ENCODE measurements at places on chromosomes 3 and 15.
A peak's percentile ranks its signal among the peaks of the same experiment; 100 is the strongest.

DNA sequence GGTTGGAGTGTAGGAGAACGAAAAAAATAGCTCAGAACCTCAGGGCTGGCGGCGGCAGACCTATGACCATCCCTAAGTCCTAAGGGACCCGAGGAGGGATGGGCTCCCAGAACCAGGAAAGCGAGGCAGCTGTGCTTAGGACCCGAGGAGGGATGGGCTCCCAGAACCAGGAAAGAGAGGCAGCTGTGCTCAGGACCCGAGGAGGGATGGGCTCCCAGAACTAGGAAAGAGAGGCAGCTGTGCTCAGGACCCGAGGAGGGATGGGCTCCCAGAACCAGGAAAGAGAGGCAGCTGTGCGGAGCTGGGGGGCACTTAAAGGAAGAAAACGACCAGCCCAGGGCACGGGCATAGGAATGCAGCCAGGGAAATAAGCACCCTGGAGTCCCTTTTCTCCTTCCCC is 125.0 kb upstream of the DLG1 start:
- no peak for DNase-seq

DNA sequence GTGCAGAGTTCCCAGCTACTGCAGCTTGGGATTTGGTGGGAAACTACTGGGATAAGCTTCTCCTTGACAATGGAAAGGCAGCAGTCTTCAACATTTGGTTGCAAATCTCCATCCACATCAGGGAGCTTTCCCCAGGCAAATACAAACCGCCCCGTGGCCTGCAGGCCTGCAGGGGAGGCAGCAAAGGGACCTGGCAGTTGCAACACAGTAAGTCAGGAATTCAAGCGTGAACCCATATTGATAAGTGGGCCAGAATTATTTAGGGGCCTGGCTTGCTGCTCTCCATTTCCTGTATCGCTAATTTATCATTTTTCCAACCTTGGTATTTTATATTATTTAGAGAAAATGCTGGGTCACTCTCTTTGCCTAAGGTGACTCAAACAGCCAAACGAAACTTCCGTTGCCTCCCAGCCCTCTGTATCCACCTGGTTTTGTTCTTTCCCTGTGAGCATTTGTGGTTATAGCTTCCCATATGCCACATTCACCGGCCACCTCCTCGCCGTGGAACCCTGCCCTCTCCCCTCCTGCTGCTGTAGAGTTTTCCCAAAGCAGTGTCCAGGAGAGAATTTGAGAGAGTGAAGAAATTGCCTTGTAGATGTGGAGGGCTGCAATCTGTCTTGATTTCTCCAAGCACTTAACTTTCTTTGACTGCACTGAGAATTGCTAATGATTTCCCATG is 34.8 kb downstream of the B3GALNT1 start:
- no peak for DNase-seq

GRCh38 chr3:143442814-143443447 is 323.4 kb downstream of the CHST2 start:
- DNase-seq, result no peak

DNA sequence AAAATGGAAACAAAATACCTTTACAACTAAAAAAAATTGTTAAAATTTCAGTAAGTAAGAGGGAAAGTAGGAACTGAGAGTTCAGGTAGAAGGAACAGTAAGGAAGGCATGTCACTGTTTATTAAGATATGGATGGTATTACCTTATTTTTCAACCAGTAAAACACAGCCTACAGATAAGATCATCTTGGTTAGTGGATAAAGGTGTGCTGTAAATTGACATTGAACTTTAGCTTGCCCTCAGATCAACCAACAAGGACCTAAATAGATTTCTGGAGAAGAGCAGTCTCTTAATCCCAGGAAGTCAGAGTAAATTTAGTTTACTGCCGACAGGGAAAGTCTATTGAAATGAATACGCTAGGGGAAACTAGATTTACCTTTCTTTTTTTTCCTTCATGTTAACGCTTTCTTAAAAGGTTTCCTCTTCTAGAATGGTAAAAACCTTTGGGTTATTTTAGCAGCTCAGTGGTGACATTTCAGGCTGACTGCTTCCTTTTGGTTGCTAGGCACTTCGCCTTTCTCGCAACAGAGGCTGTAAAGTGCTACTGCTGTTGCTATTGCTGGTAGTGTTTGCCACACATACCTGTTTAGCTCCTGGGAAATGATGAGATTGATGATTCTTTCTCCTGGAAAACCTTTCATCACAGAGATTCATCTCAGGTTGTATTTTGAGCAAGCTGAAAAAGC is 12.9 kb downstream of the DZIP3 start:
- no peak for DNase-seq

GRCh38 chr15:93451822-93452221 is 362.8 kb upstream of the RGMA start:
- no peak for DNase-seq

GRCh38 chr3:156519758-156520162 is 35.2 kb downstream of the SSR3 start:
- no peak for DNase-seq

DNA sequence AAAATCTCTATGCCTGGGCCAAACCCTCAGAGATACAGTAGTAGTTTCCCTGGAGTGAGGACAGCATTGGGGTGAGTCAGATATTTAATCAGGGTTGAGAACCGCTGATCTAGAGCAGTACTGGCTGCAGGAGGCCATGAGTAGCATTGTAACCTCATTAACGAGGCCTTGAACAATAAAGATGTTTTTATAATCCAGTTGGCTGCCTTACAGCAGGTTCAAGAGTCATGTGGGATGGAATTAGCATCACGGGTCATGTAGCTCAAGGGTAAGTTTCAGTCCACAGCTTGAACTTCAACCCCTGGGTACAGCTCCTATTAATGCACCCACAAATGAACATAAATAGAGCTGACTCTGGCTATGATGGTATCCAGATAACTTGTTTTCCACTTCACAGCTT is 5.1 kb downstream of the HPS3 start:
- DNase-seq, result no peak

DNA sequence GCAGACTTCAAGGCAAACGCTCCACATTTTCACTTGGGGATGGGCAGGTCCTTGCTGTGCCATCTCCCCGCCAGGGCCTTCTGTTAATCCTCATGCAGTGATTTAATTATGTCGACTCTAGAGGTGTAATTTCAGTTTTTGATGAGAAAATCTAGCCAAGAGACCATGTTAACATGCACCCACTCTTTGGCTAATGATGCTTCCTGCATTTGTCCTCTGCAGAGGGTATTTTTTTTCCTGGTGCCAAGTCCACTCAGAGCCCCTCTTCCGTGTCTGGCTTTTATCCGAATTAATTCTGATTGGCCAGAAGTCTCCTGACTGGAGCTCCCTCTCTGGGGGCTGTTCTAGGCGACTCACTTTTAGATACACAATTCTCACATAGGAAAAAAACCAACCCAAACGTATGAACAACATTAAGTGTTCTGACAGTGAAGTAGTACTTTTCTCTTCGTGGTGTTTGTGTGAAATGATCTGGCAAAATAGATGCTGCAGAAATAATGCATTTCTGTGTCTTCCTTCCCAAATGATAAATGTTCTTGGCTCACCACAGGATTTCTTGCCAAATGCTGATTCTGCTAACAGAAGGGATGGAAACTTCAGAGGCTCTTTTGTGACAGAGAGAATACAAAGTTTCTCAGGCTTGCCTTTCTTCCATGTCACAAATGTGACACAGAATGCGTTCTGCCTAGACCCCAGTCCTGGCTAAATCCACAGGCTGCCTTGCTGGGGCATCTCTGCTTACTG is 190.0 kb downstream of the CACNA2D3 start:
- DNase-seq, result no peak

- no peak for DNase-seq
Observed at GRCh38 chr3:172726380-172726779, 15.5 kb upstream of the NCEH1 start.

DNA sequence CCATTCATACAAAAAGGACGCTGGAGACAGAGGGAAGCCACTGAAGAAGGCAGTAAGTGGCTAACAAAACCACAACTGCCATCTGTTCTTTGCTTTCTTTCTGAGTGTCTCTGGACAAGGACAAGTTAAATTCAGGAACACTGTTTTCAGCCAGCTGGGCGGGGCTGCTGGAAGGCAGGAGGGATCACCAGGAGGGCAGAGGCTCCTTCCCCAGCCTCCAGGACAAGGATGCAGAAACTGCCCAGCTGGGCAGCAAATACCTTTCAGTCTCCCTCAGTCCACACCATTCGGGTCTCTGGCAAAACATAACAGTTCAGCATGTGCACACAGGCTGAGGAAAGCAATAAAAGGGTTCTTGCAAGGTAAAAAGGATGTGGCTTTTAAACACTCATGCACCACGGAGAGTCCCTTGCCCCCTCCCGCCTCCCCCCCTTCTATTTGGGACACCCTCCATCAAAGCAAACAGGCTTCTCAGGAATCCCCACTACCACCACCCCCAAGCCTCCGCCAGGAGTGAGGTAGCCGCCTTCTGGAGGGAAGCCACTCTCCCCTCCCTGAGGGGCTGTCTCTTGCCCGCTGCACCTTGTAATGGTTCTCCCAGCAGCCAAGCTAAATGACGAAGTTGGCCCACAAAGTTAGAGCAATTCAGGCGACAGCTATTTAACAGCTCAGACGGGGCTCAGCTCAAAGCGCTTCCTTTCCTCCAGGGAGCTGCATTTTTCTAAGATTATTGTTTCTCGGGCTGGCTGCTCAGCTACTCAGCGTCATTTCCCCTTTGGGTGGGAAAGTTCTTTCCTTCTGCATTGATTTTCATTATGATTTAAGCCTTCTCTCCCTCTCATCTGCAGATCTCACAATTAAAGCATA is 3.8 kb downstream of the HEG1 start:
- DNase-seq, result peak; percentile 94

- no peak for DNase-seq
Observed at GRCh38 chr15:41899854-41900442, 6.1 kb upstream of the SPTBN5 start.

DNA sequence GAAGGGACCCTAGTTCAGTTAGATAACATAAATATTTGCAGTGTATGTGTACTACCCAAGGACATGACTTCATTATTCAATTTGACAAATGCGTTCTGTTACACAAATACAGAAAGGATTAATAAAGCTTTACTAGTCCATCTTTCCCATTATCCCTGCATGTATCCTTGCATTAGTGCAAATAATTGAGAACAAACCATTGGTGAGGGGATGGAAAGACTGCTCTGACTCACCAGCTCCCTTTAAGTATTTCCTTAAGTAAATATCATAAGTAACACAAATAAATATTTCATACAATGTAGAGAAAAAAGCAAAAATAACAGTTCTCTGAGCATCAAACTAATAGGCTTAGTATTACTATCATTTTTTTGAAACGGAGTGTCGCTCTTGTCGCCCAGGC is 1.9 kb upstream of the GPD1L start:
- no peak for DNase-seq

GRCh38 chr3:52119826-52120225 is 34.4 kb downstream of the POC1A start:
- no peak for DNase-seq

DNA sequence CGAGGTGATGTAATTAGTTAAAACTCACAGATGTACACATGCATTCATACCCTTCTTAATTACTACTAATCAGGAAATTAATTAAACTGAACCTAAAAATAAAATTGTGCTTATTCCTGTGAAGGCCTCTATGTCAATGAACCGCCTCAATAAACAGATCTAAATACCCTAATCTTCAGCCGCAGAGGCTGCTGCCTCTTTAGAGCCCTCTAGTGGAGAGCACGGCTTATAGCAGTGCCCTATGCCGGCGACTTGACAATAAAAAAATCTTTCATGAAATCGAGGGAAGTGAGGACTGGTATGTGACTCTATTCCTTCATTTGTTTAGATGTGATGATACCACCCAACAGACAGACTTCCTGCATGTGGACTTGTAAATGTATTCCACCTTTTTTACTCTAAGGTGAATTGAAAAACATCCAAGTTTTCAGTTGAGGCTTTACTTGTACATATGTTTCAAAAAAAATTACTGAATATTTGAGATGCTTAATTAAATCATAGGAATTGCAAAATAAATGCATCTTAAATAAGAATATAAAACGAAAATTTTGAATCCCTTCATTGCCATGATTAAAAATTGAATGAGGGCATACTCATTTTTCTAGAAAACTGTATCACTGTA is 8.3 kb upstream of the EPHA3 start:
- peak; percentile 66 for DNase-seq

DNA sequence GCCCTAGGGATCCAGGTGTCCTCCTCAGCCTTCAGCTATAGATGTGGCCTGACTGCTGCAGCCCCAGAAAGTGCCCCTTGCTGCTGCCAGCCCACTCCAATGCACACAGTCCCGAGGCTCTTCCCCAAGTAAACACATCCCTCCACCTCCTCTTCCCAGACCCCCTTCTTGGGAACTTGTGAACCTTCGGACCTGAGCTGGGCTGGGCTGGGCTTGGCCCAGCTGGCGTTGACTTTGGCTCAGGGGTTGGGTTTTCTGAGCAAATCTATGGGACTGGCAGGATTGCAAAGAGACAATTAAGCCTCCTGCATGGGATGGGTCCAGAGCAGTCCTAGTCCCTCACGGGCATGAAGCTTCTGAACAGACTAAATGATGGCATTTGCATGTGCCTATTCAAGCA is 14.7 kb downstream of the VIPR1 start:
- no peak for DNase-seq

DNA sequence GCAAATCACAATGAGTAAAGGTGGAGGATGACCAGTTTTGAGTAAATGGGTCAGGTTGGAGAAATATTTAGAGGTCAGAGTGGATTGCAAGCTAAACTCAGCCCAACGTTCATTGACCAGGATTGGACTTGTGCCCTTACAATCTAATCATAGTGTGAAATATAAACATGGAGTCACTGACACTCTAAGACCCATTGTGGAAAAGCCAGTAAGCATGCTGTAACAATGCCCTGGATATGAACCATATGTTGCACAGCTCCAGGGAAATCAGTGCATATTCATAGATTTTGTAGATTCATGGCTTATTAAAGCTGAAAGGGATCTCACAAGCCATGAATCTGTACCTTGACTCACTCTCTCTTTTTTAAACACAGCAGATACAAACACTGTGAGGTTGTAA is 660.2 kb upstream of the LMCD1 start:
- no peak for DNase-seq

- peak; percentile 10 for DNase-seq
Observed at GRCh38 chr15:79218588-79219200, 63.8 kb upstream of the ANKRD34C start.

- peak; percentile 69 for DNase-seq
Observed at GRCh38 chr3:188890572-188891270, 281.1 kb upstream of the TPRG1 start.

GRCh38 chr3:48750856-48751255 is 33.8 kb upstream of the IP6K2 start:
- no peak for DNase-seq

DNA sequence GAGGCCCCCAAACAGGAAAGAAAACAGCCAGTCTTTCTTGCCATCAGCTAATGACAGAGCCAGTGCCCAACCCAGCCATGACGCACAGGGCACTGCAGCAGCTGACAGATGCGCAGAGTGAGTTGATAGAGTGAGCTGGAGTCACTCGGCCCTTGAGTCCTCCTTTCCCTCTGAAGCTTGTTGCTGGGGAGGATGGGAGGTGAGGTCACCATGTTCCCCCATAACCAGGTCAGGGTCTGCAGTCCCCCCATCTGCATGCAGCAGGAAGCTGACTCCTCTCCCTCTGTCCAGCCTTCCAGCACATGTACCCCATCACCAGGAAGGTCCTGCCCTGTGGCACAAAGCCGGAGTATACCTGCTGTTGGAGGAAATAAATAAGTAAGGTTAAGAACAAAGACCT is 174.6 kb downstream of the ABHD5 start:
- no peak for DNase-seq

GRCh38 chr15:31086344-31086743 is 15.2 kb downstream of the TRPM1 start:
- no peak for DNase-seq

- no peak for DNase-seq
Observed at GRCh38 chr3:196140224-196140623, 58.3 kb upstream of the TFRC start.

All from AG10803 (cell line).